T47D (cell line): ENCODE measurements at places on chromosomes 7 and 10.

GRCh38 chr10:87837445-87837844 lies 19.4 kb upstream of the ATAD1 start:
- no peak for DNase-seq

GRCh38 chr7:79709574-79710409 lies 256.3 kb upstream of the MAGI2 start:
- peak; percentile 26 for DNase-seq

GRCh38 chr7:151248346-151249033 lies at the start of gene SMARCD3:
Gene SMARCD3 (minus strand): TSS chr7:151248694. CDS start chr7:151248562, 132 bp downstream.
- DNase-seq: no peak

GRCh38 chr7:28890137-28890536 lies 68.0 kb downstream of the TRIL start:
- DNase-seq: no peak

DNA sequence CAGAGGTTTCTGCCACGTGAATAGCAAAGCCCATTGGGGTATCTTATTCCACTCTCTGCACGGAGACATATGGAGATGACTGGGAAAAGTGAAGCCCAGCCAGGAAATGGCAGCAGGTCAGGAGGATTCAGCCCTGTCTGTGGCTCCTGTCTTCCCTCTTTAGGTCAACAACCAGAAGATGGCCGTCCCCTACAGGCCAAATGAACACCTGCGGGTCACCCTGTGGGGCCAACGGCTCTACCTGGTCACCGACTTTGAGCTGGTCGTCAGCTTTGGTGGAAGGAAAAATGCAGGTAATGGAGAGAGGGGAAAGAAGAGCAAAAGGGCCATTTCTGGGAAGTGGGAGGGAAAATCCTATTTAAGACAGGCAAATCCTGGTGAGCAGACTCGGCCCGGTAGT lies 38.3 kb downstream of the EPHB4 start:
- peak; percentile 20 for DNase-seq

GRCh38 chr10:100168313-100168643 lies 17.6 kb downstream of the ERLIN1 start:
- no peak for DNase-seq
